ENCODE measurements at places on chromosomes 3 and 15. TPM values are rescaled to one million over a fixed set of nuclear protein-coding genes. Genes with fewer than 3 reads are reported as not detected.

GUCA1C gene
- not detected for total RNA-seq

EFCC1 gene
- total RNA-seq, result 0.10 TPM

MORC1 gene
- not detected for total RNA-seq

HIGD2B gene
- total RNA-seq, result 0.17 TPM

PLCH1 gene
- total RNA-seq, result 0.10 TPM

LMAN1L gene
- 0.15 TPM for total RNA-seq

MAGEF1 gene
- 21.2 TPM for total RNA-seq

BFSP2 gene
- not detected for total RNA-seq

ADGRG7 gene
- not detected for total RNA-seq

ZSCAN29 gene
- total RNA-seq, result 24.7 TPM

NUP210 gene
- 164 TPM for total RNA-seq

XIRP1 gene
- 4.2 TPM for total RNA-seq

OCA2 gene
- total RNA-seq, result not detected

KY gene
- not detected for total RNA-seq

BCHE gene
- total RNA-seq, result not detected

CHDH gene
- total RNA-seq, result 0.23 TPM

LHFPL4 gene
- not detected for total RNA-seq

PPM1L gene
- total RNA-seq, result 3.2 TPM

PLSCR5 gene
- not detected for total RNA-seq

SLC7A14 gene
- total RNA-seq, result not detected

TTLL13 gene
- total RNA-seq, result 0.55 TPM

VIPR1 gene
- 3.3 TPM for total RNA-seq

ZBTB47 gene
- 1.2 TPM for total RNA-seq

CHRNA3 gene
- not detected for total RNA-seq

NEK11 gene
- total RNA-seq, result 1.7 TPM

PLCL2 gene
- total RNA-seq, result 15.8 TPM

IL5RA gene
- 0.34 TPM for total RNA-seq

MTMR10 gene
- 15.6 TPM for total RNA-seq

ACKR2 gene
- total RNA-seq, result 1.3 TPM

TLE3 gene
- 85.7 TPM for total RNA-seq

CHRFAM7A gene
- total RNA-seq, result 0.74 TPM

GNB4 gene
- total RNA-seq, result 1.4 TPM

PRR20G gene
- not detected for total RNA-seq

THAP10 gene
- total RNA-seq, result 0.36 TPM

PDZRN3 gene
- not detected for total RNA-seq

NANOGP8 gene
- total RNA-seq, result not detected

ZBBX gene
- not detected for total RNA-seq
